ENCODE measurements at places on chromosomes 11 and 22.

- DNase-seq = no peak
Observed at GRCh38 chr22:37618674-37619073, 10.0 kb downstream of the GGA1 start.

DNA sequence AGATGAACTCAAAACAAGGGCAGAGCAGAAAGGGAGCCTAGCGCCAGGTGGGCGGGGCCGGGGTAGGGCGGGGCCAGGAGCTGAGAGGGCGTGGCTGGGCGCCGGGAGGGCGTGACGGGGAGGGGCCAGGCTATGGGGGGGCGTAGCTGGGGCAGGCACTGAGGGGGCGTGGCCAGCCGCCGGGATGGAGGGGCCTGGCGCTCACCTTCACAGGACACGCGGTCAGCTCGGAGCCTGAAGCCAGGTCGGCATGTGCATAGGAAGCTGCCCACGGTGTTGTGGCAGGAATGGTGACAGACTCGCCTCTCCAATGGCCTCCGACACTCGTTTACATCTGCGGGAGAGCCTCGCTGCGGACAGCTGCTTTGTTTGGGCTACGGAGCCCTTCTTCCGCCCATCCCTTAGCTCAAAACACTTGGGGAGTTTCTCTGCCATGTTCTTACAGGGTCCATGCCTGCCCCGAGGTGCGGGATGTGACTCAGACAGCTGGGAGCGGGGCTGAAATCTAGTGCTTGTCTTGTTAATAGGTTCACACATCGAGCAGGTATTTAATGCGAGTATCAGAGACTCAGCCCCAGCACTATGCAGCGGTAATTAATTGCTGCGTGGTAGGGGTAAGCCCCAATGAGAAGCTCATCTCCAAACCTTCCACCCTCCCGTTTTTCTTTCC lies 13.4 kb downstream of the VWCE start:
- DNase-seq = peak; percentile 66

- DNase-seq = no peak
Observed at GRCh38 chr11:31529189-31529588, 19.6 kb downstream of the ELP4 start.

DNA sequence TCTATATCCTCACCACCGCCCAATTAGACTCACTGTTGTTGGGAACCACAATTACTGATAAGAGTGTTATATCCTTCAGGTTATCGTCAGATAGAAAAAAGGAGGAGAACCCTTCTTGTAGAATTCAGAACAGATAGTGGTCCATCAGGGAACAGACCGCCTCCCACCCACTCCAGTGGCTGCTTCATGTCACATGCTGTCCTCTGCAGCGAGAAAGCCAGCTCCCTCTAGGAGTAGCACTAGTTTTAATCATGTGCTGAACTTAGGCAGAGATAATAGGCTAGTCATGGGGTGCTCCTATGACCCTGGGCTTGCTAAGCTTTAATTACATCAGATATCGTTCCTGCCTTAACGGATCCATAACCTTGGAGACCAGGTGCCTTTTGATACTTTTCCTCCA lies 51.5 kb upstream of the RAB1B start:
- no peak for DNase-seq

- DNase-seq = no peak
Observed at GRCh38 chr11:130208241-130209127, 48.9 kb downstream of the ST14 start.

DNA sequence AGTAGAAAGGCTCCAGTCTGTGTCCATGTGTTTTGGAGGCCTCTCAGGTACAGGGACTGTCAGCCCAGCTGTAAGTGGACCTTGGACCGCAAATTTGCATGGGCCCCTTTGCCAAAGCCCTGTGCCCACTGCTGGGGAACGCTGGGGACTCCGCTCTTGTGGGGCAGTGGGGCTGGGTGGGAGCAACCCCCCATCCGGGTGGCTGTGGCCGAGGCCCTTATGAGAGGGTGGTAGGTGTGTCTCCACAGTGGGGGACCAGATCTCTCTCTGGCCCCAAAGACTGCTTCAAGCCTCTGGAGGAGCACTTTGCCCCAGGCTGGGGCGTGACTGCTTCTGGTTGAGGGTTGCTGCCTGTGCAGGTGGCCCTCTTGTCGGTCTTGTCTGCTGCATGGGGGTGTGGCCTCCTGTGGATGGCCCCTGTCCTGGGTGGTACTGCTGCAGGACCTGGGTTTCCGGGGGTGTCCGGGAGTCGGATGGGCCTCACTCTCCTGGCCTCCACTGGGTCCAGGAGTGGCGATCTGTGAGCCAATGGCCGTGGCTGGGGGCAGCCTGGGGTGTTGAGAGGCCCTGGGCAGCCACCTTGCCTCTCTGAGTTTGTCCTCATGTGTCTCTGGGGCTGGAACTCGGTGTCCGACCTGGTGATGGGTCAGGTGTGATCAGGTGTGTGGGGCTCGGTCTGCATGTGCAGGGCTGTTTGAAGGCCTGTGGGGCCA lies 15.9 kb downstream of the KCNQ1 start:
- no peak for DNase-seq

DNA sequence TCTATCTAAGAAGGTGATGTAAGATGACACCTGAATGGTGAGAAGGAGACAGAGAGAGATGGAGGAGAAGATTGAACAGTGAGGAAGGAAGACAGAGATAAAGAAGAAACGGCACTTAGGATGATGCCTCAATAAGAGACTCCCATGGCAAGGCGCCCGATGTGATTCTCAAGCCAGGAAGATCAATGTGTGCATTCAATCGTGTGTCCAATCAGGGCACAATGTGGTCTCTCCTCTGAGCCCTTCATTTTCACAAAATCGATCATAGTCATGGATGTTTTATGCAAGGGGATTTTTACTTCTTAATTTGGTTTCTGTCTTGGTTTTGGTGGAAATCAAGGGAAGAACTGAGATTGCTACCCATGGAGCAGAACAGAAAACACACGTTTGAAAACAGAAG lies 19.9 kb upstream of the TMPRSS13 start:
- no peak for DNase-seq

DNA sequence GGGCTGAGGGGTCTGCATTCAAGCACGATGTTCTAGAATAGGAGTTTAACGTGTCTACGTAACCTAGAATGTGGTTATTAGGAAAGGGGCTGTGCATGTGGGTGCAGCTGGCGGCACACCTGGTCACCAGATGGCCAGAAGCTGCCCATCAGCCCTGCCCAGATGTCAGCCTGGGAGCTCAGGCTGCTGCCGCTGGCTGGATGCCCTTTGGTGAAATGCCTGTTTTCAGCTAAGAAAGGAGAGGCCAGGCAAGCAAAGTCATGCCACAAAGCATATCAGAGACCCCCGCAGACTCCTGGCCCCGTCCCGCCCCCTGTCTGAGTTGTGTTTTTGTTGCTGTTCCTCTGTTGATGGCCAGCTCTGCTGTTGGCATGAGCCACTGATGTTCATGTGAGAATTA lies 11.3 kb upstream of the ADORA2A start:
- no peak for DNase-seq

DNA sequence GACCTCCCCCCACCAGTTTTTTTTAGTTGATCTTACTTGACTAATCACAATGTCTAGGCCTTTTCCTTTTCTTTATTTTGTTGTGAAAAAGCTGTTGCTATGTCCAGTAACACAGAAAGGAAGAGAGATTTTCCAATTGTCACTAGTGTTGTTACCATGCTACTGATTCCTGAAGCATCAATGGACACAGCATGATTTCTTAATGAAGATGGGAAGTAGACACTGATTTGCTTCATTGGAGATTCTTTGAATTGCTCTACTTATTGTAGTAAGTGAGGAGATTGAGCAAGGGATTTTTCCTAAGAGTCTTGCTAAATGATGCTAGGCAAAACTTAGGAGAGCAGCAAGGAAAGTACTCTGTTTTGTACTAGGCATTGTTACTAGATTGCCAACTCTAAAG lies 4.6 kb downstream of the AASDHPPT start:
- DNase-seq = no peak

- no peak for DNase-seq
Observed at GRCh38 chr11:47132490-47132889, 44.2 kb downstream of the ARFGAP2 start.

GRCh38 chr11:79973721-79974617 lies 533.1 kb upstream of the TENM4 start:
- DNase-seq = peak; percentile 32

GRCh38 chr11:15972838-15973237 lies 383.5 kb downstream of the SOX6 start:
- no peak for DNase-seq

- DNase-seq = no peak
Observed at GRCh38 chr11:8369592-8370205, 106.0 kb upstream of the LMO1 start.

- no peak for DNase-seq
Observed at GRCh38 chr11:100861212-100861611, 174.1 kb downstream of the ARHGAP42 start.

DNA sequence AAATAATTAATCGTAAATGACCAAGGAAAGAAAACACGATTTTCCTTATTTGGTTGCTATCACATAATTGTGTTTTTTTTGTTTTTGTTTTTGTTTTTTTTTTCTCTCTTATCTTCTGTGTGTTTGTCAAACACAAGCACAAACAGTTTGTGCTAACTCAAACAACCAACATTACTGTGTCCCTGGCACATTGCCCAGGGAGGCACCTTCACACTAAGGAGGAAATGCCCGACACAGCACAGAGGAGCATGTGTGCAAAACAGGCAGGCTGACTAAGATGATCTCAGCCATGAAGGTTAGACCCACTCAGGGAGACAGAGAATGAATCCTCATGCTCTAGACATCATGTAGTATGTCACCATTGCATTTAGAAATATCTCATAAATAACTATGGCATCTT lies 130.1 kb downstream of the SOX6 start:
- DNase-seq = peak; percentile 34

DNA sequence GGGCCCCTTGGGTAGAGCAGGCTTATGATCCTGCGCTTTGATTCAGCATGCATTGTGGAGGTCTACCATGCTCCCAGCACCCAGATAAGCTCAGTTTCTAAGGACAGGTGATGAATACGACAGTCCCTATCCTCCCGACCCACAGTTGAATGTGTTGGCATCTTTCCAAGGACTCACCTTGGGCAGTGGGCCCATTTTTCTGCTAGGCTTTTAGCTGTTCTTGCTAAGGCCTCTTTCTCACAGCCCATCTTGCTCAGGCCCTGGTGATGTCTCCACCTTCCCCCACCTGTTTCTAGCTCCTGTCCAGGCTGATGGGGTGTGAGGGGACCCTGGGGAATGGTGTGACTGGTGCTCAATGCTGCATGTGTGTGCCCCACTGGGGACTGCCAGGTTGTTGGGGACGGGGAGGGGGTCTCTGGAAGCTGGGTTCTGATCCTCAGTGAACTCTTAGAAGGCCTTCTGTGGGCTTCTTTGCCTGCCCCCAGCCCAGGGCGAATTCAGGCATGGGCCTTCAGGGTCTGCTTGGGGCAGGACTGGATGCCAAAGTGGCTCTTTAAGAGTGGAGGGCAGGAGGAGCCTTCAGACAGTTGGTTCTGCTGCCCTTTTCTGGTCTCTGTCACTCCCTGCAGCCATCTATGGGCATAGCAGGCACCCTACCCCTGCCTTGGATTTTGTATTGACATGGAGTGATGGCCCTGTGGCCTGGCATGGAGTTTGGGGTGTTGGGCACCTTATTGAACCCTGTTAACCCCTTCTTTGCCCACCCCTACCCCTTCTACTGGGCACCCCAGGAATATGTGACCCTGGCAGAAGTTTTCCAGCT lies 33.1 kb downstream of the PHLDB1 start:
- no peak for DNase-seq

GRCh38 chr11:41010361-41011050 lies 448.9 kb downstream of the LRRC4C start:
- DNase-seq = no peak

DNA sequence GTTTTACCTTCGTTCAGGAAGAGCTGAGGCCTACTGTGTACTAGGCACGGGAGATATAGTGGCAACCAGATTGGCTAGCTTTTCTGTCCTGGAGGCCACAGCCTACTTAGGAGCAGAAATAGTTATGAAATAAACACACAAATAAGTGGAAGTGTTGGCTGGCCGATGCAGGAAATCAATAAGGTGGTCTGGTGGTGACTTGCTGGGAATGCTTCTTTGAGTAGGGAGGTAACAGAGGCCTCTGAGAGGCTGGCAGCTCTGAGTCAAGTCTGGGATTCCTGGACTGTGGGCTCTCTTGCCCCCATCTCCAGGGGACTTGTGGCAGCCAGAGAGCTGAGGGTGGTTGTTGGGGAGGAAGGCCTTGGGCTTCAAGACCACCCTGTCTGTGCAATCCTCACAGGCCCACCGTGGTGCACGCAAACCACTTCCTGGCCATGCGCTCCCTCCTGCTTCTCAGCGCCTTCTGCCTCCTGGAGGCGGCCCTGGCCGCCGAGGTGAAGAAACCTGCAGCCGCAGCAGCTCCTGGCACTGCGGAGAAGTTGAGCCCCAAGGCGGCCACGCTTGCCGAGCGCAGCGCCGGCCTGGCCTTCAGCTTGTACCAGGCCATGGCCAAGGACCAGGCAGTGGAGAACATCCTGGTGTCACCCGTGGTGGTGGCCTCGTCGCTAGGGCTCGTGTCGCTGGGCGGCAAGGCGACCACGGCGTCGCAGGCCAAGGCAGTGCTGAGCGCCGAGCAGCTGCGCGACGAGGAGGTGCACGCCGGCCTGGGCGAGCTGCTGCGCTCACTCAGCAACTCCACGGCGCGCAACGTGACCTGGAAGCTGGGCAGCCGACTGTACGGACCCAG lies 4.1 kb downstream of the SERPINH1 start:
- DNase-seq = no peak

DNA sequence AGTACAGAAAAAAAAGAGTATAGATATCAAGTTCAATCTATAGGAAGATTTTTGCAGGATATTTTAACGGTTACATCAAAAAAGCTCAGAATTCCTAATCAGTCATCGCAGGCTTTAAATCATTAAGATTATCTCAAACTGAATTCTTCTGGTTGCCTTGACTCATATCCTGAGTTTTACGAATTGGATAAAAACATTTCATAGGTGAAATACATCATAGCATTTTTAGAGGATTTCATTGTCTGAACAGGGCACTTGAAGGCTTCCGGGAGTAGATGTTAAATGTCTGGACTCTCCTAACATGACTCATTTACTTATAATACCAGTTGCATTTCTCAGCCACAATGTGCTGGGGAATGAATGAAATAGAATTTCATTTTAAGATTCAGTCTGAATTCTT lies 2216.6 kb upstream of the RAG2 start:
- DNase-seq = peak; percentile 14

DNA sequence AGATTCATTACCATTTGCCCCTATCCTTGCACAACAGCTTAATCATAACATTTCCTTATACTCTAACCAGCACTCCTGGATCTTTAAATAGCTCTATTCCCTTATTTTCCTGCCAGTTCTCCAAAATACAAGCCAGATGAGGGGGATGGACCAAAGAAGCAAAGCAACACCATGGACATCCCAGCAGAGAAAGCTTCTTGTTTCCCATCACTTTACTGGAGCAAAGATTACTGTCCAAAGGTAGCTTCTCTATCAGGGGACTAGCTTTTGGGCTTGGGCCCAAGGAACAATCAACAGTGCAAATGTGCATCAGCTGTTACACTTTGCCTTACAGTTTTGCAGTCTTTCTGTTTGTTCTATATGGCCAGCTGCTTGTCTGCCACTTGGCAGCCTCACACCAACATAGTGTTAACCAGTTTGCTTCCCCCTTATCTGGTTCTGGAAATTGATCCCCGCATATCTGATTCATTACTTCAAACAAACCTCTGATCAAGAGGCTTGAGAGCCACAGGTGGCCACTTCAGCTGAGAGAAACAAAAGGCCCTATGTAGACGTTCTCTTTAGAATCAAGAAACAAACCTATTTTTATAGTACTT lies 814.3 kb downstream of the METTL15 start:
- no peak for DNase-seq
